ENCODE measurements at places on chromosomes 3 and 15.

DNA sequence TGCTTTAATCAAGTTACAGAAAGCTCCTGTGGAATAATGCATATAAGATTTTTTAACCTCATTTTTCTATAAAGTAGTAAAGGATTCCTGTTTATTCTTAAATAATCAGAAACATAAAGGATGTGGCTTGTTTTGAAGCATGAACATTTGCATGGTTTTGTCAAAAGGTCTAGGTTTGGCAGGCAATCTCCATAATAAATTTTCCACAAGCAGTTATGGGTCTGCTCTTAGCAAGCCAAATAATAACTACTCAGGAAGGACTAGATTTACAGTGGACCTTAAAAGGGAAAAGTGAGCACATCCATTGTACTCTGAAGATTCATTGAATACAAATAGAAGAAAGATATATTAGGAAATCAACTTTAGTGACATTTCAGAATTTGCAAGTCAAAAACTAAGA lies 407.3 kb upstream of the CBLB start:
- DNase-seq, result no peak

GRCh38 chr3:159861369-159861987 lies 127.2 kb upstream of the IL12A start:
- DNase-seq, result no peak

GRCh38 chr3:183537295-183537730 lies 18.2 kb downstream of the KLHL6 start:
- DNase-seq, result no peak

DNA sequence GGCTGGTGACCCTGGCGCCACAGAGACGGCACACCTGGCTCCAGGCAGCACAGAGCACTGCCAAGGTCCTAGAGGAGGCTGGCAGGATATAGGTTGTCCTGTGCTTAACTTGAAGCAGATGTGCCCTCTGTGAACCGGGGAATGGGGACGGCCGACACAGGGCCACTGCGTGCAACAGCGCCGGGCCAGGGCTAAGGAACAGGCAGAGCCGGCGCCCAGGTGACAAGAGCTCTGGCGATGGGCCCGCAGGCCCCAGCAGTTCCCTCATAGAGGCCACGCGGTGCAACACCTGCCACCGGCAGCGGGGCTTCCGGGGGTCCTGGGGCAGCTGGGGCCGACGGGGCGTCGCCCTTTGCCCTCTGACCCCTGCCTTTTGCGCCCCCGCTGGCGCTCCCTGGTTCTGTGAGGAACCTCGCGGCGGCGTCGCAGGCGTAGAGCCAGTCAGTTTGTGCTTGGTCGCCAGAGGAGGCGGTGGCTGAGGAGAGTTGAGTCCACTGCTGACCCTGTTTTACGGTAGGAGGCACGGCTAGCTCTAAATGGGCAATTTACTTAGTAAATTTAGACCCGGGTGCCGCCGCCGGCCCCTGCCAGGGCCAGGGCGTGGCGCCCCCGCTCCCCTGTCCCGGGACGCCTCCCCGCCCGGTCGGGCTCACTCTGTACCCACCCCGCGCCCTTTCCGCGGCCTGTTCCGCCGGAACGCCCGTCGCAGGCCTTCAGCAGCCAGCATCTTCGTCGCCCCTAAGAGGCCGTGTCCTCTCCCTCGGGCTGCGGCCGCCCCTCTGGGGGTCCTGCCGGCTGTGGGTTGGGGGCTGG lies at the start of gene NPAP1:
TSS of gene NPAP1 (plus strand) at position 444 of the 813 bp plus-strand sequence. CDS start at position 537, 93 bp downstream.
- no peak for DNase-seq

DNA sequence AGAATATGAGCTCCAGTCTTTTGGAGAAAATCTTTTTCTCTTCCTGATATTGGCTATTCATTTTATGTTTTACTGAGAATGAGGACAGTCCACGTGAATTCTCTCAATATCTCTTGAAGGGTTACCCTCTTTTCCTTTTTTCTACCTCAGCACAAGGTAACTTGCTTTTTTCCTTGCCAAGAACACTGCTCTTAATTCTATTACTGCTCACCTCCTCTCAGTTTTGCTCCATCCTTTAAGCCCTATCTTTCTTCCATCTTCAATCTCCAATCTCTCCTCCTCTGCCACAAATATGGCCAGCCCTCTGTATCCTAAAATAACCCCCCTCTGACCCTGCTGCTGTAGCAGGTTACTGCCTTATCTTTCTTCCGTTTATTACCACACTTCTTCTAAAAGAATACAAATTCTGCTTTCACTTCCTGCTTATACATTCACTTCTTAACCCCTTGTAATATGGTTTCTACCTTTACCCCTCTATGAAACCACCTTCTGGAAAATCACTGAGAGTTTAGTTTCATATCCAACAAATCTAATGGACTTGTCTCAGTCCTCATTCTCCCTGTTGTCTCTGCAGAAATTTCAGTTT lies 89.0 kb downstream of the NFKBIZ start:
- DNase-seq, result no peak

DNA sequence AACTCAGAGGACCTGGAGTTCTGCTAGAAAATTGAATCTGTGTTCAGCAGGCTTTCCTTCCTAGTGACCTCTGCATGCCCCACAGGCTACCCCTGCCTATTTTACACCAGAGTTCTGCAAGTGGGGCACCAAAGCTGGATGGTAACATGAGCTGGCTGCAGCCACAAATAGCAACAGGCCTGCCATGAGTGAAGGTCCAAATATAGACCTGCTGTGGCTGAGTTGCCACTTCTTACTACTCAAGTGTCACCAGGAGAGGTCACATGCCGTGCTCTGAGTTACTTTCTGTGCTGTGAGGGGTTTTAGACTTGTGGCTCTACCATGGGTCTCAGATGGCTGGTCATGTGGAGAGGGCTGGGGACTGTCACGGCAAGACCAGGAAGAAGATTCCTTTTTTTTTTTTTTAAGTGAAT lies at the start of gene FSD2:
TSS of gene FSD2 (minus strand) at position 76 of the 413 bp plus-strand sequence. CDS start 18,679 bp downstream, outside the sequence.
- peak; percentile 71 for DNase-seq

GRCh38 chr3:171813897-171814460 lies 3.7 kb upstream of the PLD1 start:
- DNase-seq, result peak; percentile 80

- DNase-seq, result no peak
Measured at GRCh38 chr3:55059027-55059629, 131.3 kb upstream of the LRTM1 start.

GRCh38 chr15:98658831-98659699 lies 10.7 kb downstream of the IGF1R start:
- peak; percentile 20 for DNase-seq

DNA sequence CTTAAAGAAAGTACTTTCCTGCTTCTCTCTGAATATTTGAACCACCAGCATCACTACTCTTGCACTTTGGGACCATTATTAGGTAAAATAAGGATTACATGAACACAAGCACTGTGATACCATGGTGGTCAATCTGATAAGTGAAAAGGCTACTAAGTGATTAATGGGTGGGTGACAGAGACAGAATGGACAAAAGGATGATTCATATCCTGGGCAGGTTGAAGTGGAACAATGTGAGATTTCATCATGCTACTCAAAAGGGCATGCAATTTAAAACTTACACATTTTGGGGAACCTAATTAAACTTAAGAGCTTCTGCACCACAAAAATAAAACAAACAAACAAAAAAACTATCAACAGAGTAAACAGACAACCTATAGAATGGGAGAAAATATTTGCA lies 172.0 kb upstream of the CD96 start:
- no peak for DNase-seq

- DNase-seq, result no peak
Measured at GRCh38 chr3:43317461-43318316, 31.3 kb downstream of the SNRK start.

- DNase-seq, result no peak
Measured at GRCh38 chr3:5725801-5726200, 538.3 kb downstream of the EDEM1 start.

DNA sequence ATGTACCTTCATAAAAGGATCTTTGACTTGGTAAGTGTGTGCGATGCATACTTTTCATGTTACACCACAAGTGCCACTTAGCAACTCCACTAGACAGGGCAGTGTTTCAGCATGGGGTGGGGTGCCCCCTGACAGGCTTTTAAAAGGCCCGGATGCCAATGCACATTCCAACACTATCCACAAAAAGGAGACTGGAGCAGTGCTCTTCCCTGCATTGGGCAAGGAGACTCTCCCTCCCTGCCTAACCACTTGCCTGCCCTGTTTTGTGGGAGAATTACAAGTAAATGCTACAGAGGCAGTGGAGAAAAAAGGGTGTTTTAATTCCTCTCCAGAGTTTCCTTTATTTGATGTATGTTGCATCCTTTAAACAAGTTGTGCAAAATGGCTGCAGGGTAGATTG lies 1.7 kb upstream of the RARB start:
- no peak for DNase-seq

GRCh38 chr15:66832664-66833063 lies 130.6 kb downstream of the SMAD6 start:
- no peak for DNase-seq

- DNase-seq, result peak; percentile 73
Measured at GRCh38 chr3:183255348-183255730, 2.3 kb downstream of the B3GNT5 start.

GRCh38 chr3:116020989-116021388 lies 397.7 kb downstream of the GAP43 start:
- no peak for DNase-seq

DNA sequence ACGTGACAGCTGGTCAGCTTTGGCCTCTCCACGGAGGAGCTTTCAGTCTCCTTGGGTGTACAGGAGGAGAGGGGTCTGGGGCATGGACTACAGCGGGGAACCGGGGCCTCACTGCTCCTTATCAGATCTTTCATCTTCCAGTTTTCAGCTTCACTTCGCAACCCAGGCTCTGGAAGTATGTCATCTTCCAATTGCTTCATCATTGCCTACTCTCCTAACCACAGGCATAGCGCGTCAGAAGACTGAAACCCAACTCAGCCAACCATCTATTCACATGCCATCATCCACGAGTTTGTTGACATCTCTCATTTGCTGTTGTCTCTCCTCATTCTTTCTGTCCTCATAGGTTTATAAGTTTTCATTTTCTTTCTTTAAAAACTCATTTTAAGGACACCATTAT lies 119.5 kb downstream of the MYLK start:
- no peak for DNase-seq

- DNase-seq, result no peak
Measured at GRCh38 chr15:52794665-52795463, 4.7 kb upstream of the ONECUT1 start.

- DNase-seq, result no peak
Measured at GRCh38 chr15:90933301-90933700, 952 bp upstream of the HDDC3 start.

- no peak for DNase-seq
Measured at GRCh38 chr3:113295463-113295862, 84.1 kb downstream of the BOC start.

DNA sequence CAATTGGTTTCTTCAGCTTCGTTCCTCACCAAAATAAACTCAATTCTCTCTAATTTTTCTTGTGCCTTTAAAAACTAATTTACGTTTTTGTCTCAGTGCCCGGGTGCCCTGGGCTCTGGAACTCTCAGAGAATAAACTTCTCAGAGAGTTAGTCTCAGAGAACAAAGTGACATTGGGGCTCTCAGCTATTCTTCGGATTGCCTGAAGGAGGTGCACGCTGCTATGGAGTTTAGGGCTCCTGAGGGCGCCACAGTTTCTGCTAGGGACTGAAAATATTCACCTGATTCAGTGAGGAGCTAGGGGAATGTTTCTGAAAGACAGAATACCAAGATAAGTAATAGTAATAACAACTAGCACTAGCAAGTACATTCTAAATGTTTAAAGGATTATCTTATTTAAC lies 22.7 kb downstream of the ZIC4 start:
- DNase-seq, result no peak

- no peak for DNase-seq
Measured at GRCh38 chr15:69478259-69478781, 25.7 kb downstream of the RPLP1 start.

DNA sequence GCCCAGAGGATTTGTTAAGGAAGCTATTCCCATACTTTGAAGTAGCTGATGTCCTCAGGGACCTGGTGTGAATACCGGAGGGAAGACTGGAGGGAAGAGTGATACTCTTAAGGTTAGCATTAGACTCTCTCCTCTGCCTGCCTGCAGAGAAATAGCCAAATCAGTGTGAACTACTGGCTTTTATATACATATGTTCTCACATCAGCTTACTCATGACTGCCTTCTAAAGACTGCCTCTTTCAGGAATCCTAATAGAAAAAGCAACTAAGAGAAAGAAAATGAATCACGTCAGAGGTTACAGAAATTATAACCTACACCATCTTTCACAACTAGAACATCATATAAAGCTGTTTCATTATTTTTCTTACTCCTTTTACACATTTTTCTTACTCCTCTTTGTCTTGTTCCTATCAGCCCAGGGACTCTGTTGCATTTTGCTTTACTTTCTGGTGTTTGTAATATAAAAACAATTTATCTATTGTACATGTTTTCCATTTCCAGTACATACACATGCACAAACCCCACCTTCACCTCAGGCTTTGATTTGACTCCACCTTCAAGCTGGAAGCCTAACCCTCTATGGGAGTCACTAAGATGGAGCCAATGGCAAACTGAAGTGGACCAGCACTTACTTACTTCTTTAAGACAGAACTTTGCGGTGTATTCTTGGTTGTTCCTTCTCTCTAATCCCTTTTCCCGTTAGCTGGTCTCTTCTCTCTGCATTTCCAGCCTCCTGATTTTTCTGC lies 257.7 kb upstream of the UBE2E1 start:
- no peak for DNase-seq

GRCh38 chr3:156445117-156446090 lies 109.5 kb downstream of the SSR3 start:
- DNase-seq, result no peak

GRCh38 chr3:133896002-133896761 lies 500 bp upstream of the RAB6B start:
- no peak for DNase-seq

DNA sequence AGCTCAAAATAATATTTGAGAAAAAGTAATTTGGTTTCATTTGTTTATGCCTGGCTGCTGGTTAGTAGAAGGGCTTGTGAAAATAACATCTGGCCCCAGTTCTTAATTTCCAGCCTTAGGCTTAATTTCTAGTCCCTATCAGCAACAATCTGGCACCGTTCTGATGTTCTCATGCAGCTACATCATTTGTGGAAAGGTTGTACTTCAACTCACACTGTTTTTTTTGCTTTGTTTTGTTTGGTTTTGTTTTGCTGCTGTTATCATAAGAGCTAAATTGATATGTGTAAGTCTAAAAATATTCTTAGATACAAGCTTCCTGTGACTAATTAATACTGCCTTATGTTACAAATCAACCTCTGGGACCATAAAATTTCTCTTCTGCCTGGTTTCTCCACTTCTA lies 8.9 kb downstream of the CPA3 start:
- DNase-seq, result no peak

DNA sequence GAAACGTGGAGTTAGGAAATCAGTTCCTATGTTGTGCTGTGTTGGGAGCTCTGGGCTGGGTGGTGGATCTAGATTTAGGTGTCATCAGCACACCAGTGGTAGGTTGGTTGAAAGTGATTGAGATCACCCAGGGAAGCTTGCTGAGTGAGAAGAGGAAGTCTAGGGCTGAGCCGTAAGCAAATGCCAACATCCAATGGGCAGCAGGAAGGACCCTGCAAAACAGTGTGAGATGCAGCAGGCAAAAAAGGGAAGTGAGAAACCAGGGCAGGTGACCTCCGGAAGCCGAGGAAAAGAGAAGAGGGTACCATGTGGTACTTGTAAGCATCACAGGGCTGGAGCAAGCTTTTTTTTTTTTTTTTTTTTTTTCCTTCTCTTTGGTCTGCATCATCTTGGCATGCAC lies 15.9 kb upstream of the COPG1 start:
- no peak for DNase-seq

All from RCC 7860 (cell line).